ENCODE measurements at places on chromosomes 1 and 21.

DNA sequence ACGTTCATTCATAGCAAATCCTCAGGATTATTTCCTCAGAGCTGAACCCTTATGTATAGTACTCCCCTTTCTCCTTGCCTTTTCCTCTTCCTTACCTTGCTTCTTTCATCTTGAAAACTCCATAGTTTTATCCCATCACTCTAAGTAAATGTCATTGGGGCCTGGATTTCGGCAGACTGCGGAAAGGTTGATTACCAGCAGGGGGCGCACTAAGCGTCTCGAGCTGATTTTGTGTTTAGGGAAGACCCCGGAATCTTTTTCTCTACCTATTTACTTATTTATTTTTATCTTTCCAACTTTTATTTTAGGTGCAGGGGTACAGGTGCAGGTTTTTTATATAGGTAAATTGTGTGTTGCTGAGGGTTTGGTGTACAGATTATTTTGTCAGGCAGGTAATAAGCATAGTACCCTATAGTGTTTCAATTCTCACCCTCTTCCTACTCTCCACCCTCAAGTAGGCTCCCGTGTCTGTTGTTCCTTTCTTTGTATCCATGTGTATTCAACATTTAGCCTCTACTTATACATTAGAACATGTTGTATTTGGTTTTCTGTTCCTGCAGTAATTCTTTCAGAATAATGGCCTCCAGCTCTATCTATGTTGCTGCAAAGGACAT lies 11.4 kb upstream of the MTARC1 start:
- no peak for DNase-seq

- DNase-seq = no peak
These were observed 99.2 kb downstream of the PSMG1 start for GRCh38 chr21:39084073-39084472.

GRCh38 chr1:65278376-65279069 lies 30.8 kb upstream of the DNAJC6 start:
- DNase-seq = no peak

GRCh38 chr1:238205045-238205662 lies 314.4 kb upstream of the ZP4 start:
- no peak for DNase-seq

- DNase-seq = peak; percentile 26
These were observed 13.8 kb downstream of the PARK7 start for GRCh38 chr1:7975212-7975865.

GRCh38 chr1:113192242-113192641 lies 119.2 kb downstream of the LRIG2 start:
- no peak for DNase-seq

Measured in NCI-H187 (cell line).